ENCODE measurements at places on chromosomes 6 and 20. TPM values are rescaled to one million over a fixed set of nuclear protein-coding genes. Genes with fewer than 3 reads are reported as not detected.

HSPA1A gene
- 55.9 TPM for total RNA-seq

GATA5 gene
- not detected for total RNA-seq

PLEKHG1 gene
- 6.7 TPM for total RNA-seq

E2F3 gene
- 9.5 TPM for total RNA-seq

HEY2 gene
- 0.16 TPM for total RNA-seq

CALHM4 gene
- not detected for total RNA-seq

TRDN gene
- not detected for total RNA-seq

HLA-DPB1 gene
- 41.1 TPM for total RNA-seq

EYA4 gene
- 1.5 TPM for total RNA-seq

NFS1 gene
- 82.5 TPM for total RNA-seq

SLC4A11 gene
- 1.1 TPM for total RNA-seq

GINS1 gene
- total RNA-seq, result 22.7 TPM

CCM2L gene
- total RNA-seq, result not detected

PPP1R16B gene
- not detected for total RNA-seq

KDM1B gene
- total RNA-seq, result 13.7 TPM

COL20A1 gene
- not detected for total RNA-seq

LIN28B gene
- total RNA-seq, result not detected

IPCEF1 gene
- total RNA-seq, result 0.51 TPM

NKX2-2 gene
- not detected for total RNA-seq
